ENCODE measurements at places on chromosomes 1 and 21. TPM values are rescaled to one million over a fixed set of nuclear protein-coding genes. Genes with fewer than 3 reads are reported as not detected.

GRCh38 chr1:112048421-112048820 is 59.0 kb upstream of the KCND3 start:
- H3K27ac ChIP-seq = no peak overlapping the region
- no peak overlapping the region for H3K4me3 ChIP-seq
- DNase-seq = no peak
- H3K36me3 ChIP-seq = no peaks in the 10 kb centered on the region

DNA sequence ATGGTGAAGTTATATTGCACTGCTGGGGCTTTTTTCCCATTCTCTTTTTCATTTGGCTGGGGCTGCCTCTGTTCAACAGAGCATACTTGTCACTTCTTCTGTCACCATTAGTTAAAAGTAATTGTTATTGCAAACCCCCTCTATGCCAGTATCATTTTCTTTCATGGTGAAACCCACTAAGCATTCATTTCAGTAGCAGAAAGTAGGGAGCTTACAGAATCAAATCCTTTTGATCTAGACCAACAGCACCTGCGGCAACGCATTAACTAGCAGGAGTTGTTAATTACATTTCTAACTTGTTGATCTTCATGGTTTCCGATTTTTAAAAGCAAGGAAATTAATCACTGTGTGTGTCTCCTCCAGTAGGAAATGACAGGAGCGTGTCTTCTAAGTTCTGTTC is 15.0 kb downstream of the SMYD2 start:
- peaks cover 14% of the 10 kb centered on the region for H3K4me1 ChIP-seq
- DNase-seq = no peak
- H3K27me3 ChIP-seq = no peaks in the 10 kb centered on the region
- H3K4me3 ChIP-seq = no peak overlapping the region

GRCh38 chr1:16139473-16139962 is 16.4 kb downstream of the EPHA2 start:
- DNase-seq = peak; percentile 82
- no peaks in the 10 kb centered on the region for H3K27me3 ChIP-seq
- H3K27ac ChIP-seq = peak overlapping the region; percentile 95
- H3K36me3 ChIP-seq = peaks cover 14% of the 10 kb centered on the region
- H3K4me1 ChIP-seq = peaks cover 50% of the 10 kb centered on the region
- H3K4me3 ChIP-seq = no peak overlapping the region

DNA sequence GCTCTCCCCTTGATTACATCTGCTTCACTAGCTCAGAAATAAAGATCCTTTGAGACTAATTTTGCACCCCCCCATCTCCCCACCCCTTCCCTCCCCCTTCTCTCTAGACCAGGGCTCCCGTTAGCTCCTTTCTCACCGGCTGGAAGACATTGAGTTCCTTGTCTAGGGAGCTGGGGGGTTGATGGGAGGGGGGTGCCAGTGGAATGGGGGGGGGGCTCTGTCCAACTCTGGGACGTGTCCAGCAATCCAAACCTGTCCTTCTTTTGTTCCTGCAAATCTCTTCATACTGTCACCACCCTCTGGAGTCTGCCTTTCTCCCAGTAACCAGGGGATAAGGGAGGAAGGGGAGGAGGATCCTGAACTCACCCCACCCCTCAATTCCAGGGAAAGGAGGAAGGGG is 61.9 kb downstream of the RHBG start:
- H3K4me3 ChIP-seq = no peak overlapping the region
- H3K36me3 ChIP-seq = no peaks in the 10 kb centered on the region
- H3K27ac ChIP-seq = no peak overlapping the region
- DNase-seq = no peak

DNA sequence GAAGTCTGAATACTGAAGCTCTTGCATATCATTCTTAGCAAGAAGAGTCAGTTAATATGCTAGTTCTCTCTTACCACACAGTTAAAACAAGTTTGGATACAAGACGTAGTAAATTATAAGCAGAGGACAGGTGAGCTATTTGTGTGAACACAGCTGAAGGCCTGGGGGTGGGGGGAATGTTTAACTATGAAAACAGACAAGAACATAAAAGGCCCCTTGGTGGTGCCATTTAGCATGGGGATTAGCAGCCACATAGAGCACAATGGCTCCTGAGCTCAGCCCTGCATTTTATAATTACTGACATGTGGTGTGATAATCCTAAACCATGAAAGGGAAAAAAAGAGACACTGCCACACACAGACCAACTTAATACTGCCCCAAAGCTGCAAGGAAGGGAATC is 94.8 kb downstream of the TGFBR3 start:
- H3K27me3 ChIP-seq = no peaks in the 10 kb centered on the region
- H3K4me1 ChIP-seq = peaks cover 6% of the 10 kb centered on the region
- H3K27ac ChIP-seq = no peak overlapping the region
- DNase-seq = no peak
- H3K4me3 ChIP-seq = no peak overlapping the region
- H3K36me3 ChIP-seq = no peaks in the 10 kb centered on the region

GRCh38 chr1:151494741-151495281 is 16.4 kb upstream of the CGN start:
- DNase-seq = no peak
- no peaks in the 10 kb centered on the region for H3K36me3 ChIP-seq
- no peak overlapping the region for H3K27ac ChIP-seq
- H3K4me1 ChIP-seq = no peaks in the 10 kb centered on the region
- H3K4me3 ChIP-seq = no peak overlapping the region

DNA sequence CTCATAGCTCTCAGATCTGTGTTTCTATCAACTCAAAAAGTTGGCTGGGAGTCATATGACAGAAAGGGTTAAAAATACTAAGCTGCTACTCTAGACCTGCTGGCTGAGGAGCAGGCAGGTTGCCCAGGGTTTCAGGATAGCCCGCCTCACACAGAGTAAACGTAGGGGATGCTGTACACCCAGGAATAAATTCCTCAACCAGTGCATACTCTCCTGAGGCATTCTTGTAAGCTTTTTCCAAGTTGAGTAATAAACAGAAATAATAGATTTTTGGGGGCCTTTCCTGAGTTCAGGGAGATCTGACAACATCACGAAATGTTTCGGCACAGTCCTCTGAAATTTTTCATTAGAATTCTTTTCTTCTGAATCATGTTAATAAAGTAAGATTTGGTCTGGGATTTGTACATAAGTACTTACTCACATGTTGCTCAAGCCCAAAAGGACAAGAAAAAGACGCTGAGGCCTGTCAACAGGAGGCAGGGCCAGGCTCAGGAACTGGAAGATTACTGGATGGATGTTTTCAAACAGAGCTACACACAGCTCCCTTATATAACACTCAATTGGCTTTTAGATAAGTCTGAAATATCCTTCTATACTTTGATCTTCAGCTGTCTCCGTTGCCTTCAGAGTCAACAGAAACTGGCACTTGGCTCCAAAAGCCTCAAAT is 41.0 kb downstream of the TGFBR3 start:
- DNase-seq = peak; percentile 36
- no peak overlapping the region for H3K4me3 ChIP-seq
- no peaks in the 10 kb centered on the region for H3K36me3 ChIP-seq
- H3K27me3 ChIP-seq = no peaks in the 10 kb centered on the region
- H3K27ac ChIP-seq = peak overlapping the region; percentile 61

DNA sequence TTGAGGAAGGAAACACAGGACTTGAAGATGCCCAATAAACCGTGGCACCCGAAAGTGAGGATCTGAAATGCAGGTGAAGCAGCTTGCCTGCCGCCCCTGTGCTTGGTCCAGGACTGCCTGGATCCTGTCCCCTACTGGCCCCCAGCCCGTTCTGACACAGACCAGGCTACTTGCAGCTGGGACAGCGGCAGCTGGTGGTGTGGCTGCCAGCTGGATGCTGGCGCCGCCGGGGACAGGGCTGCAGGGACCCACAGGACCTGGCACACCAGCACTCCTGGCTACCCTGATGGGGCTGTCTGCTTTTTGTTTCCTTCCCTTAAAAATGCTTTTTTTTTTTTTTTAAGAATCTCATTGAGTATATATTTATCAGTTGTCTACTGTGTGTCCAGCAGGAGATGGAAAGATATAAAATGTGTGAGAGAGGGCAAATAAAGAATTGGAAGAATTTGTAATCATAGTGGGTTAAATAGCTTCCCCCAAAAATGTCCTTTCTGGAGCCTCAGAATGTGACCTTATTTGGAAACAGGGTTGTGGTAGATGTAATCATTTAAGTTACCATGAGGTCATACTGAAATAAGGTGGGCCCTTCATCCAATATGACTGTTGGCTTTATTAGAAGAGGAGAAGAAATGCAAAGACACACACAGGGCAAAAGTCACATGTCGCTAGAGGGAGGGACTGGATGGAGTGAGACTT is 165.6 kb downstream of the DSCAM start:
- H3K4me1 ChIP-seq = no peaks in the 10 kb centered on the region
- H3K36me3 ChIP-seq = no peaks in the 10 kb centered on the region
- H3K27me3 ChIP-seq = no peaks in the 10 kb centered on the region
- H3K4me3 ChIP-seq = no peak overlapping the region
- DNase-seq = no peak
- H3K27ac ChIP-seq = no peak overlapping the region

- H3K36me3 ChIP-seq = no peaks in the 10 kb centered on the region
- H3K27me3 ChIP-seq = no peaks in the 10 kb centered on the region
- no peak for DNase-seq
- H3K27ac ChIP-seq = no peak overlapping the region
Measured at GRCh38 chr1:216612291-216612690, 110.9 kb downstream of the ESRRG start.

Gene C1orf94
- total RNA-seq = not detected

Gene ATP6V1G3
- total RNA-seq = not detected

Gene SNIP1
- 12.8 TPM for total RNA-seq

Gene GPR3
- total RNA-seq = 1.7 TPM

Gene SH2D5
- total RNA-seq = 0.98 TPM

All from cardiac muscle cell (in vitro differentiated cells and primary cell).